Hippocampal formation (tissue), 2 donors: ENCODE measurements at places on chromosomes 11 and 22.

GRCh38 chr11:8814209-8814922 is 96.6 kb upstream of the AKIP1 start:
- no peak for DNase-seq

DNA sequence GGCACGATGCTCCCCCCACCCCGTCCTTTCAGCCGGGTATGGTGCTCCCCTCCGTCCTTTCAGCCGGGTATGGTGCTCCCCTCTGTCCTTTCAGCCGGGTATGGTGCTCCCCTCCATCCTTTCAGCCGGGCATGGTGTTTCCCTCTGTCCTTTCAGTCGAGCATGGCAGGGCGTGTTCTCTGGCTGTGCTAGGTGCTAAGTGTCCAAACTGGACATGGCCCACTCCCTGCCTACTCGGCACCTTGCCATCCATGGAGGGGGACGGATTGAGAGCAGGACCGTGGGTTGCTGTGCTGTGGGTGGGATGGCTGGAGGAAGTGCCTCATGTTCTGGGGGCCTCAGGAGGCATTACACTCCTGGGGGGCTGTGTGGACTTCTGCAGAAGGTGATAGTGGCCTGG is 45.5 kb downstream of the MUC6 start:
- no peak for DNase-seq

DNA sequence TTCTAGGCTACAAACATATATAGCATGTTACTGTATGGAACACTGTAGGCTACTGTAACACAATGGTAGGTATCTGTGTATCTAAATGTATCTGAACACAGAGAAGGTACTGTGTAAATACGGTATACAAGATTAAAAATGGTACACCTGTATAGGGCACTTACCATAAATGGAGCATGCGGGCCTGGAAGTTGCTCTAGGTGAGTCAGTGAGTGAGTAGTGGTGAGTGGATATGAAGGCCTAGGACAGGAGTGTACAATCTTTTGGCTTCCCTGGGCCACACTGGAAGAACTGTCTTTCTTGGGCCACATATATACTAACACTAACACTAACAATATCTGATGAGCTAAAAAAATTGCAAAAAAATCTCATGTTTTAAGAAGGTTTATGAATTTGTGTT is 21.4 kb downstream of the RNF141 start:
- no peak for DNase-seq

GRCh38 chr11:126930091-126930841 is 70.3 kb downstream of the KIRREL3 start:
- DNase-seq: no peak

DNA sequence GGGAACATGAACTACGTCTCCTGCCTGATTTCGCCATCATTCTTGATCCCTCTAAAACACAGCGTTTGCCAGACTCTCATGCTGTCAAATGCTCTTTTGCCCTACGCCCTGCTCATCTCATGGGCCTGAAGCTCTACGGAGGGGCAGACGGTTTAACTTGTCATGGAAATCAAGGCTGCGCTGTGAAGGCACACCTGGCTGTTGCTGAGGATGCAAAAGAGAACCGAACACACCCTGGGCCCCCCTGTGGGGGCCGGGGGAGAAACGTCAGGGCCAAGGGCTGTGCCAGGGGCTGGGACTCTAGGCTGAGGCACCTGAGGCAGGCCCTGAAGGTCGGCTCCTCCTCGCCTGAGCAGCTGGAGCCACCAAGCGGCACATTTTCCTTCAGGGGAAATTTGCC is 957.2 kb downstream of the BRD1 start:
- no peak for DNase-seq

DNA sequence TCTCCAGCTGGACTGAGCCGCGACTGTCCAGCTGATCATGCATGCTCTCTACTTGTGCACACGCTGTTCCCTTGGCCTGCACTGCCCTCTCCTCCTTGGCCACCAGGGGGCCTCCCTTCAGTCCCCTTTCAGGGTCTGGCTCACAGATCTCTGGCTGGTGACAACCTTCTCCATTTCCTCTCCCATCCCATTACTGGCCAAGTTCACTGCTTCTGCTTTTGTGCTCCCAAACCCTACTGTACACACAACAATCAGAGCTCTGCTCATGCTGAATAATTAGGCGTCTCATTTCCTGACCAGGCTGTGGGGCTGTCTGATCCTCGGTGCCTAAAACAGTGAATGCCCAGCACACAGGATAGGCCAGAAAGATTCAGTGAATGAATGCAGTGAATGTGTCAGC is 224.0 kb upstream of the NARS2 start:
- peak; percentile 56 for DNase-seq
